ENCODE measurements at places on chromosomes 7 and 10. TPM values are rescaled to one million over a fixed set of nuclear protein-coding genes. Genes with fewer than 3 reads are reported as not detected.

DNA sequence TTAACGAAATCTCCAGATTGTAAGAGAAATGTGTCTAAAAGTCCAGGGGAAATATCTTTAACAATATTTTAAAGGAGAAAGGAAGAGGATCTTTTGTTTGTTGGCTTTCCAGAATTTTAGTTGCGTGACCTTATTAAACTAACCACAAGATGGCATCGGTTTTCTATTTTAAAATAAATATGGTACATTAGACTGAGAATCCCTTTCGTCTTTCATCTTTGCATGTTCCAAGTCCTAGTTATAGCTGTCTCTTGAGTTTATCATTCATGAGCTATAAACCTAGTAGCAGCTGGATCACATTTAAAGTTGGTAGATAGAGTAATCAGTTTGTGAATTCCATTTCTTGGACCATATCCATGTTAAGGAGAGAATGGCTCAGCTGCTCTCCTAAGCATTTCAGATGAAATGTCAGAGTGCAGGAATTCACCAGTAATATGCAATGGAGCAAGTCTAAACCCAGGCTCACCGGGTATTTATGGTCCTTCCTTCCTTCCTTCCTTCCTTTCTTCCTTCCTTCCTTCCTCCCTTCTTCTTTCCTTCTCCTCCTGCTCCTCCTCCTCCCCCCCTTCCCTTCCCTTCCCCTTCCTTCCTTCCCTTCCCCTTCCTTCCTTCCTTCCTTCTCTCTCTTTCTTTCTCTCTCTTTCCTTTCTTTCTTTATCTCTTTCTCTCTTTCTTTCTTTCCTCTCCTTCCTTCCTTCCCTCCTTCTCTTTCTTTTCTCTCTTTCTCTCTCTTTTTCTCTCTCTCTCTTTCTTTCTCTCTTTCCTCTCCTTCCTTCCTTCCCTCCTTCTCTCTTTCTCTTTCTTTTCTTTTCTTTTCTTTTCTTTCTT lies 57.8 kb upstream of the RAB18 start:
- DNase-seq, result no peak

GRCh38 chr10:120736377-120736776 lies 114.8 kb upstream of the WDR11 start:
- DNase-seq, result no peak

DNA sequence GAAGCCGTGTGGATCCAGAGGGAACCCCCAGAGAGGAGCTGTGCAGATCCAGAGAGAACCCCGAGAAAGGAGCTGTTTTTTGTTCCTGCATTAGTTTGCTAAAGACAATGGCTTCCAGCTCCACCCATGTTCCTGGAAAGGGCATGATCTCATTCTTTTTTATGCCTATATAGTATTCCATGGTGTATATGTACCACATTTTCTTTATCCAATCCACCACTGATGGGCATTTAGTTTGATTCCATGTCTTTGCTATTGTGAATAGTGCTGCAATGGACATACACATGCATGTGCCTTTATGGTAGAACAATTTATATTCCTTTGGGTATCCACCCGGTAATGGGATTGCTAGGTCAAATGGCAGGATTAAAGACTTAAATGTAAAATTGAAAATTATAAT lies 95.4 kb upstream of the RHEB start:
- DNase-seq, result no peak

- DNase-seq, result no peak
These were observed 37.3 kb upstream of the SLC39A12 start for GRCh38 chr10:17914169-17915045.

- no peak for DNase-seq
These were observed 116.4 kb upstream of the NOBOX start for GRCh38 chr7:144519925-144520324.

- DNase-seq, result no peak
These were observed 587.3 kb downstream of the DNAJB6 start for GRCh38 chr7:157923903-157924630.

DNA sequence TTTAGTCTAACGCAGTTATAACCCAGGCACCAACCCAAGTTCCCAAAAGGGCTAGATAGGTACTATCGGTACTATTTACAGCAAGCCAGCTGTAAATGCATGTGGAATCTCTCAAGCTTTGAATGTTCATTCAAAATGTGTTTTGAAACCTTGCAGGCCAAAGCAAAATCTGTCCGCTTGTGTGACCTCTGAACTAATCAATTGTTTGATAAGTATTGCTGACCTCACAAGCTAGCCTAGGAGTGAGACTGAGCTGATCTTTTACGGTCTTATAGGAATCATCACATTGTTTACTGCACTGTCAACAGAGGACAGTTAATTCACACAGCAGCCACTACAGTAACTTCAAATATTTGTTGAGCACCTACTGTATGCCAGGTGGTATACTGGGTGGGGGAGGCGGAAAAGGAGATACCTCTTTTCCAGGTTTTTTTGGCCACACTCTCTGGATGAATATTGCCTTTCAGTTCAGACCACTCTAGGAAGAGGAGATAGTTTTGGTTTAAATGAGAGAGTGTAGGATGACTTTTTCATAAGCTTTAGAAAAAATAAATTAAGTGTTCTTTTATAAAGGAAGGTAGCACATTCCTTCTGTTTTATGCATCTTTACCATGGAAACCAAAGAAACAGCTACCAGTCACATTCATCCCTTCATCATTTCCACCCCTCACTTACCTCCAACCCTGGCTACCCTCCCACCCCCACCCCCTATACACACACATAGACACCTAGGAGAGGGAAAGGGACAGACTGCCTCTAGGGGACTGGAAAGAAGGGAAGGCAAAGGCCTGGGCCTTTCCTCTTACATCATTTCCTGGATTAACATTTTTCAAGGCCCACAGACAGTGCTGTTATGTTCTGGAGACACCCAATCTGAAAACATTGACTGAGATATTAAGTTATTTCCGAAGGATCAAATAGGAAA lies 2.4 kb downstream of the PAPSS2 start:
- DNase-seq, result no peak

- DNase-seq, result no peak
These were observed 33.6 kb downstream of the GPER1 start for GRCh38 chr7:1121476-1121875.

- DNase-seq, result no peak
These were observed 3.4 kb downstream of the TNRC18 start for GRCh38 chr7:5420067-5420880.

DNA sequence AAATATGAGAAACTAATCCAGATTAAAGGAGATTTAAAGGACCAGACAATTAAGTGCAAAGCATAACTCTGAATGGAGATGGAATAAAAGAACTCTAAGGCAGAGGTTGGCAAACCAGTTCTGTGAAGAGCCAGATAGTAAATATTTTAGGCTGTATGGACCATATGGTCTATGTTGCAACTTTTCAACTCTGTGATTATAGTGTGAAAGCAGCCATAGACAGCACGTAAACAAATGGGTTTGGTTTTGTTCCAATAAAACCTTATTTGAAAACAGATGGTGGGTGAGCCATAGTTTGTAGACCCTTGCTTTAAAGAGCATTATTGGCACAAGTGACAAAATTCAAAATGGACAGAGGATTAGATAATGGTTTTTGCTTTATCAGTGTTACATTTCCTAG lies 884.1 kb downstream of the CCSER2 start:
- no peak for DNase-seq

- DNase-seq, result no peak
These were observed 15.3 kb upstream of the ADAMTS14 start for GRCh38 chr10:70657041-70657440.

- no peak for DNase-seq
These were observed 19.8 kb upstream of the ST7 start for GRCh38 chr7:116933465-116933864.

DNA sequence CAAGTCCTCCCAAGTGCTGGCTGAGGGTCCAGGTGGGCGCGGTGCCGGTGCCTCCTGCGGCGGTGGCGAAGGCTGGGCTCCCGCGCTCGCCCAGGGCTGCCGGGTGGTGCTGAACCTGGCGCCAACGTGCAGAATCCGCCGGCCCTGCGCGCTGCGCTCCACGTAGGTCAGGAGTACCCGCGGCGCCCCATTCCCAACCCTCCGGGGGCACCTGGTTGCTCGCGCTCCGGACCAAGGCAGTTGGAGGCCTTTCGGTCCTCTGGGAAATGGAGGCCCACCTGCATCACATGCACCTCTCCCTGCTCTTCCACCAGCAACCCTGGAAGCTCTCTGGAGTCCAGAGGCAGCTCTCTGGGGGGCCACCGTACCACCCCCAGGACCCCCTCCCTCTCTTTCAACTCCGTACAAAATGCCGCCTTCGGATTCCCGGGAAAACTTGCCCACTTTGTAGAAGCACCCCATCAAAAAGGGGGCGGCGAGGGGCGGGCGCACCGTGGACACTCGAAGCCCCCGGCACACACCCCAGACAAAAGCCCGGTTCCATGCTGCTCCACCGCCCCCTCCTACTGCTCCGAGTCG lies 745 bp downstream of the SLC16A9 start:
- DNase-seq, result no peak

DNA sequence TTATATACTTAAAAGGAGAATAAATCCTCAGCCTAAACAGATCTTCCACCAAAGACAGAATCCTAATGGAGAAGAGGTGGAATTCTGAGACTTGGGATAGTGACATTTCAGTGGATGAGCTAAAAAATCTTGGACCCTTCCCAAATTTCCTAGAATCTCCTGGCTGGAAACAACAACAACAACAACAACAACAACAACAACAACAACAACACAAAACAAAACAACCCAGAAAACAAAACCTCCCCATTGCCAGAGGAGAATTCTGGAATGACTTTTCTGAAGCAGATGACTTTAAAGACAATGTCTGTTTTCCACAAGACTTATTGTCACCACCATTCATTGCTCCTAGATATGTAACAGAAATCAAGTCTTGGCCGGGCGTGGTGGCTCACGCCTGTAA lies 322.1 kb downstream of the ARL4A start:
- DNase-seq, result no peak

Gene CYP3A5
- 80.3 TPM for total RNA-seq

Gene CYP3A7
- total RNA-seq, result not detected
